CD4-positive, alpha-beta T cell treated with Interleukin-6 for 4 hours (primary cell): ENCODE measurements at places on chromosomes 2 and 18.

GRCh38 chr2:176554101-176555048, 285.1 kb downstream of the MTX2 start:
- DNase-seq, result peak; percentile 27

DNA sequence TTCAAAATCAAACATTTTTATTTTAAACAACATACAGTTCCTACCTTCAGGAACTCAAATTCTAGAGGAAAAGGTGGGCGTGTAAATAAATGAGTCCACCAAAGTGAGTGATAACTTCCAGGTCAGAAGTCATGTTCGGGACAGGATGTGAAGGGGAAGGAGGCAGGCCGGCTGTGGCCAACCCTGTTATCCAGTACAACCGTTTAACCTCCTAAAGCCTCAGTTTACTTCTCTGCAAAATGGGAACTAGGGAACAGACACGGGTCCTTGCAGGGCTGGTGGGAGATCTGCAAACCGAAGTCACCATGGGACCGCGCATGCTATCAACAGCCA, 373 bp downstream of the EIPR1 start:
- DNase-seq, result peak; percentile 18

DNA sequence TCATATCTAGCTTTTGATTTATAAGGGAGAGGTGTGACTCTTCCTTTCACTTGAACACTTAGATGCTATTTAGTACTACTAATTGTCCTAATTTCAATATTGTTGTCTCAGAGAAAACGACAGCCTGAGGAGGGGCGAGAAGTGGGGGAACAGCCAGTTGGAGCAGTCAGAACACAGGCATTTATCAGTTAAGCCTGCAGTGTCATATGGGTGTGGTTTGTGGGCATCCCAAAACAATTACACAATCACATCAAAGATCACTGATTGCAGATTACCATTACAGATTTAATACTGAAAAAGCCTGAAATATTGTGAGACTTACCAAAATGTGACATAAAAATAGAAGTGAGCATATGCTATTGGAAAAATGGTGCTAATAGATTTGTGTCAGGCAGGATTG, 15.8 kb downstream of the TMEM131 start:
- DNase-seq, result no peak

DNA sequence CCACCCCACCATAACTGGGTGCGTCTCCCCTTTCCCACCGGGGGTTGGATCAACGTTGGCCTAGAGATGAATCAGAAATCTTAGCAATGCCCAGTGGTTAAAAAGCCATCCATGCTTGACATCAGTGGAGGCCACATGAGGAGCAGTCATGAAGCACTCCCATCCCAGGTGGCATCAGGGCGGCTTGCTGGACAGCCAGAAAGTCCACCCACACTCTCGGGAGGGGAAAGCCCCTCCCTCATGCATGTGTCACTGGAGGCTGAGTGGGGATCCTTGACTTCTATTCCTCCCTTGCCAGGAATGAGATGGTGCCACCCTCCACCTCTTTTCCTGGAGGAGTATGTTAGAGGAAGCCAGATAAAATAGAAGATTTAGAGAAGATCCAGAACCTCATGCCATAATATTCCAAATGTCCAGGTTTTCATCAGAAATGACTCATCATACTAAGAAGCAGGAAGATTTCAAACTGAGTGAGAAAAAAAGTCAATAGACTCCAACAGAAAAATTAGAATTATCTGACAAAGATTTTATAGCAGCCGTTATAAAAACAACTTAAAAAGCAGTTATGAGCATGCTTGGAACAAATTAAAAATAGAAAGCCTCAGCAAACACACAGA, 507.1 kb upstream of the ID2 start:
- no peak for DNase-seq

DNA sequence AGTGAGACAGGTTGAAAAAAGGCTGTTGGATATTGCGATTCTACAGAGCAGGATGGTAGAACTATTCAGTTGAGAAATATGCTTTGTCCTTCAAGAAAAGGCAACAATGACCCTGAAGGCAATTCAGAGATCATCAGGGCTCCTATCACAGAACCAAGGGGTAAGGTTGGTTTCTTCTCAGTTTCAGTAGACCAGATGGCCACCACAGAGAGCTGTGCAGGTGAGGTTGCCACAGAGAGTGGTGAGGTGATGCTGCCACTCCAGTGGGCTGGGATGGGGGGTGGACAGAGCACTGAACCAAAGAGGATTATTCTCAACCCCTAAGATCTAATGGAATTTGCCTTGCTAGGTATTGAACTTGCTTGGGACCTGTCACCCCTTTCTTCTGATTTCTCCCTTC, 64.6 kb upstream of the ZBTB7C start:
- DNase-seq, result no peak

DNA sequence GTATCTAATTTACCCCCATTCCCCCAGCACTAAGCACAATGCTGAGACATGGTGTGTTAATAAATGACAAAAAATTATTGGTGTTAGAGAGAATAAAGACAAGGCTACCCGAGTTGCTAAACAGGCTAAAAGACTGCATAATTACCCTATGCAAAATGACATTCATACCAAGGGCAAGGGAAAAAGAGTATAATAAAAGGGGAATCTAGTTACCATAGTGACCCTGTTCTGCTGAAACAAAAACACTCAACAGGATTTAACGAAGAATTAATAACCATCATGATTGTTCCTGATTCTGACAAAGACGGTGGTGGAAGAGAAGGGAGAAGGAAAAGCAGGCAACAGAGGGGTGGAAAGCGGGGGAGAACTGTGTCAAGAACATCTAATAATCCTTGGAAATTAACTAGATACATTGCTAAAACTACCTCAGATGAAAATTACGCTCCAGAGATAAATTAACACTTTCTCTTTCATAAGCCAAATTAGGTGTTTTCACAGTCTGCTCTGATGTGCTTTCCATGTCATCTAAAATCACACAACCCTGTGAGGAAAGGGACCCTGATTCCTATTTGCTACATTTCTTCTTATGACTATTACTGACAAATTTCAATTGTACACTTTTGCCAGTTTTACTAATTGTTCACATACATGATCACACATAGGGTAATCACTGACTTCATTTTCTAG, 25.5 kb downstream of the TTR start:
- DNase-seq, result no peak

GRCh38 chr2:162888652-162889051, 50.1 kb upstream of the KCNH7 start:
- no peak for DNase-seq

GRCh38 chr2:191927991-191928390, 81.1 kb upstream of the CAVIN2 start:
- DNase-seq, result no peak

DNA sequence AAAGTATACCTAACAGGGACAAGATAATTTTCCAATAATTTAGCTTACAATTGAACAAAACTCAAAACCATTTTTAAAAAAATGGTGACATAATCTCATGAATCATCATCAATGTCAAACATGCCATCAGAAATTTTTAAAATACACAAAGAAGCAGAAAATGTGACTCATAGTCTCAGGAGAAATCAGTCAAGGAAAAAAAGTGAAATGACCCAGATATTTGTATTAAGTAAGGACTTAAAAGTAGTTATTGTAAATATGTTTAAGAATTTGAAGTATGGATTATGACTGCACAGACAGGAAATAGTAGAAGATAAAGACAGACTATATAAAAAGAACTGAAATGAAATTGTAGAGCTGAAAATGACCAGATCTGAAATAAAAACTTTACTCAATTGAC, 473.9 kb upstream of the SYT4 start:
- DNase-seq, result no peak

DNA sequence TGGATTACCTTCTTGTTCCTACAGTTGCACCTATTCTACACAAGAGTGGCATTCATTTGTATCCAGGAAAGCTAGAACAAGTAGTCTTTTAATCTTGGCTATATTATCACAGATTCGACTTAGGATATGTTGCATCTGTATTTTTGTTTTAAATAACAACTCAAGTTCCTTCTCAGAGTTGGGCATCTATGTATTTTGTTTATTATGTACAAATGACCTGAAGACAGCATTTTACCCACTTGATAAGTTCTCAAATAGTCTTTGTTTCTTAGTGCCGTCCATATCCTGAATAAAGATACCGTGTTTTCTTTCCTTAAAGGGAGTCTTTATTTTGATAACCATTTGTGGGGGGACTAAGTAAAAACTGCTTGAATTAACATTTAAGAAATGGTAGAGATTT, 2.9 kb downstream of the ITPRID2 start:
- DNase-seq, result no peak

DNA sequence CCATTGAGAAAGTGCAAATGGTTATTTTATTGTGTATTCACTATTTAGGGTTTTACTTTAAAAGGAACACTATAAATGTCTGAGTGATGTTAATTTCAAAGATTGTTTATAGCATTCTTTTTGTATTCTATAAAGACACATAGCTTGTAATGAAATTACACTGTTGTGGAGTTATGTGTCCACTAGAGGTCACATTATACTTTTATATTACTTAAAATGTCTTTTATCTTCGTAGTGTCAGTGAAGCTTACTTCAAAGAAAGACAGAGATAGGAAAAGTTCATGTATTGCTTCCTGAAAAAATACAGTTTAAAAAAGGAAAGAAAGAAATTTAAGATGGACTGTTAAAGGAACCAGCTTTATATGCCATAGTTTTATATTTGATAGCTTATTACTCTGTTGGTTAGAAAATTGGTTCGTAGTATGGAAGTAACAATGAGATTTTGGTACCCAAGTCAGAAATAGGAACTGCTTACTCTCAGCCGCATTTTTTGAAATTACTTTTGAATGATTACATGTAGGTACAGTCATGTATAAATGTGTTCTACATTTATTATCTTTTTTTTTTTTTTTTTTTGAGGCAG, 20.5 kb downstream of the APLF start:
- DNase-seq, result no peak

DNA sequence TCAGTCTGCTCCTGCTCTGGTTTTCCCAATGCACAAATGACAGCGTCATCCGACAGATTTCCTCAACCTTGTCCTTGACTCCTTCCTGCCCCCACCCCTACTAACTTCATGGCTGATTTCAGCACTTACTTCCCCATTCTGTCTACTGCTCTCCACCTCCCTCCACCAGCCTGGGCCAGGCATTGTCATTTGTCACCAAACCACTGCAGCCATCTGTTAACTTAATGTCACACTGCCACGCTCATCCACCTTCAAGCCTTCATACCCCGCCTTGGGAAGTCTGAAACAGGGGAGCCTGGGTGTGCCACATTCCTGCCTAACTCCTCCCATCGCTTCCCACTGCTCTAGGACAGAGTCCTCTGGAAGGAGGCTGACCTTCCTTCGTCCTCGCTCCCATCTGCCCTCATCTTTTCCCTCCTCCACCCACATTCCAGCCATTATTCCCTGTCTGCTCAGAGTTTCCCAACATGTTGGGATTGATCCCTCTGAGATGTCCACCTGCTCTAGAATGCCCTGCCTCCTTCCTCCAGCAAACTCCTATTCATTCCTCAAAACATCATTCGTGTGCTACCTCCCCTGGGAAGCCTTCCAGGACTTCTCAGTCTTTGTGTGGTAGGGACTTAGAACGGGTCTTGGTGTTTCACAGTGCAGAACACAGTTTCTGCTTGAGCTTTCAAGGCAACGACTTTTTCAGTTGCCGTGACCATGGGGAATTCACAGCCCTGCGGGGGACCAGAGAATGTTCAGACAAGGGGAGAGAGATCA, 42.2 kb upstream of the SMAD7 start:
- no peak for DNase-seq

DNA sequence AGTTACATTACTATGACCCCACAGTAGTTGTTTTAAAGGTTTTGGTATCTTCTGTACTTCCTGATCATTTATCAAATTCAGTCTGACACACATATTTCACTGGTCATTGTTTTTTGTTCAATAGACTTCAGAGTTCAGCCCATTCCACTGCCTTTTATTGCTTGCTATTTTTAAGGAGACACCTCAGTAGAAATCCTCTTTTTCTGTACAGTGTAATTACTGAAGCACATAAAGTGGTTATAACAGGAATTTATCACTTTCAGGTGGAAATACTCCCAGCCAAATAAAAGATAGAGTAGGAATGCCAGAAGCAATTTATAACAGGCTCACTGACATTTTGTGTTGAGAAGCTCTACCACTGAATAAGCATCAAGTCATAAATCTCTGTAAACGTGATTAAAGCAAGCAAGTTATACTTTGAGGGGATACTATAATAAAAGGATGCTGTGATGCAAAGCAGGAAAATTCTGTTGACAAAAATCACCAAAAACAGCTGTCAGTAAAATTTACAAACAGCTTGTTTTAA, 6.6 kb upstream of the BARD1 start:
- DNase-seq, result no peak

- no peak for DNase-seq
These were observed 55.7 kb downstream of the RTP5 start for GRCh38 chr2:241925277-241925676.

- no peak for DNase-seq
These were observed 410.3 kb downstream of the LRATD1 start for GRCh38 chr2:15042801-15043217.

DNA sequence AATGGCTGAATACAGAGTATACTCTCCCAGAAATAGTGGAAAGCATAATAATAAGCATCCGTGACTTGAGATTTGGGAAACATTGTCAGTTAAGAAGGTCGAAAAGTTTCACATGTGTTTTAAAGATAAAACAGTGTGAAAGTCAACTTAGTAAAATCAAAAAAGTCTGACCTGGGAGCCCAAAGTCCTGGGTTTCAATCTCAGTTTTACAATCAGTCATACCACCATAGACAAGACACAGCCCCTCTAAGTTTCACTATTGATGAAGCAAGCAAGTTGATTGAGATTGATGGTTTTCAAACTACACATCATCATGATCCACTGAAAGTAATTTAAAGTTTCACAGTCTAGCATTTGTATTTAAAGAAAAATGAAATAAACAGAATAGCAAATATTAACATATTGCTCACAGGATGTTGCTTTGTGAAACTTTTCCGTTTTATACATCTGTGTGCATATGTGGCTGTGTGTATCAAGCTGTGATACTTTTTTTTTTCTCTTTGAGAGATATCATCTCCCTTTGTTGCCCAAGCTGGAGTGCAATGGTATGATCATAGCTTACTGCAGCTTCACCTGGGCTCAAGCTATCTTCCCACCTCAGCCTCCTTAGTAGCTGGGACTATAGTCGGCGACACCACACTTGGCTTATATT, 71.1 kb downstream of the PIK3C3 start:
- no peak for DNase-seq

DNA sequence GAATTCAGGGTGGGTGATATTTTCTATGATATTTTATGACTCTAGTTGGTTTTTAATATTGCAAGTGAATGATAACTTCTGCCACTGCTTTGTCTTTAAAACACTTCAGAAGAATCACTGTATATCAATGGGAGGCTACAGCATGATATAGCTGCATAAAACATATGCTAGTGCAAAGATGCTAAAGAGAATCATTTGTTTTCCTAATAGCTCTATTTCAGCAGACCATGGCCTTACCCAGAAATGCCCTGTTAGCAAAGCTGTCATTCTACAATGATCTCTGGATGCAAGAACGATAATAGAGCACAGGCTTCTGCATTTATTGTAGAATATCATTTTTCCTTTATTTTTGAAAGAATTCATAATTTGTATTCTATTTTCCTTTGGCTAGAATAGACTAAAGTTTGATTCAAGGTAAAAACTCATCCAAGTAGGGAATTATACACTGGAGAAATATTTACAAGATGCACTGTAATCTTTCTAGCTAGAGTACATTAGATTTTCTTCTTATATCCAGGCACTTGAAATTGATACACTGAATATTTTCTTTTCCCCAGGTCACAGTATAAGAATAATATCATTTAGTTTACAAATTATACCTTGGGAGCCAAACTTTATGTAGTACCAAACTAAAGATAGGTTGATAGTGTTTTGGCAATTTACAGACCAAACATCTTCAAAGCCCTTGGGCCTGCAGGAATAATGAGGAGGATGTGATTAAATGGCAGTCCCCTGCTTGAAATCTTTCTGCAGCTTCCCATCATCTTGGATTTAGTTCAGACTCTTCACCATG, 252.6 kb upstream of the LINC00305 start:
- no peak for DNase-seq
